DMS153 (cell line): ENCODE measurements at places on chromosomes 5 and 9.

DNA sequence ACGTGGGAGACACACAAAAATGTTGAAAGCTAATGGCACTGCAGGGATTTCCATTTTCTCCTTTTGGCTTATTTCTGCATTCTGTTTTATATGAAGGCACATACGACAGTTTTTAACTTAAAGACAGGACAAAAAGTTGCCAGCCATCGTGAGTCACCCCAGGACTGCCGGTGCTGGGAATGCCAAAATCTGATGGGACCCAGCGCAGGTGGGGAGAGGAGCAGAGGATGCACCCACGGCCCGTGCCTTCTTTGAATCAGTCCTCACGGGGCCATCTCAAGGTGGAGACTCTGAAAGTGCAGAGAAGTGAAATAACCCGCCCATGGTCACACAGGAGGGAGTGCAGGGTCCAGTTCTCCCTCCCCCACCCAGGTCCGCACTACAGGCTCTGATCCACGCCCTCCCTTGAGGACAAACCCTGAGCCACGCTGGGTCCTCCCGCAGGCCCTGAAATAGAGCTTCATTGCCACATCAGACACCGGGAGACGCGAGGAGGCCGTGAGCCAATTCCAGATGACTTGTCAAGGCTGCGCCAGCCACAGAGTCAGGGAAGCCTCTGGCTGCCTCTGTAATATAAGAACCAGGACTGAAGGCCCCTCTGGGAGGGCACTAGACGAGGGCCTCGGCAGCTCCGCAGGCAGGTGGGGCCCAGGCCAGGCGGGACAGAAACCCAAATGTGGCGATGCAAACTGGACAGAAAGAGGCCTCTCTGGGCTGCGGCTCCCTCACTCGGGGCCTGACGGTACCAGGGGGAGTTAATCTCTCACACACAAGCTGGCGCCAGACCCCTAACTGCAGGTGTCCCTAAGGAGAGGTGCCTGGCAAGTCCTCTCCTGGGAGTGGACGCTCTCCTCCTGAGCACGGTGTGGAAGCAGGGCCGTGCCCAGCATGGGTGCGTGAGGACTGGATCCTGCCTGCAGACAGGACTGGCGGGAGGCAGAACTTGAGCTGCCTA is 22.9 kb downstream of the ADAMTS2 start:
- DNase-seq, result no peak

DNA sequence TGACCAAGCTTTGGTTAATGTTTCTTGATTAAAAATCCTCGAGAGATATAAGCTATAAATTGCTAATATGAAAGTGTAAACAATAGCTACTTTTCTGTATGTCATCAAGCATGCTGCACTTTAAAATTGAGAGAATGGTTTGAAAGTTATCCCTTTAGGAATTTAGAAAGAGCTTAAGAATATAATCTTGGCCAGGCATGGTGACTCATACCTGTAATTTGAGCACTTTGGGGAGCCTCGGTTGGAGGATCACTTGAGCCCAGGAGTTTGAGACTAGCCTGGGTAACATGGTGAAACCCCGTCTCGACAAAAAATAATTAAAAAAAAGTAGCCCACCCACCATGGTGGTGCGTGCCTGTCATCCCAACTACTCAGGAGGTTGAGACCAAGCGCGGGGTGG is 12.2 kb upstream of the MROH2B start:
- DNase-seq, result no peak

GRCh38 chr5:159971514-159971913 is 37.4 kb upstream of the TTC1 start:
- DNase-seq, result no peak

- DNase-seq, result no peak
Measured at GRCh38 chr5:132267931-132268768, 10.7 kb downstream of the PDLIM4 start.

- no peak for DNase-seq
Measured at GRCh38 chr5:73158313-73158712, 14.7 kb upstream of the TMEM174 start.

GRCh38 chr9:27732494-27732893 is 159.2 kb upstream of the C9orf72 start:
- no peak for DNase-seq

GRCh38 chr5:178234750-178235587 is 2.4 kb upstream of the PHYKPL start:
- no peak for DNase-seq

DNA sequence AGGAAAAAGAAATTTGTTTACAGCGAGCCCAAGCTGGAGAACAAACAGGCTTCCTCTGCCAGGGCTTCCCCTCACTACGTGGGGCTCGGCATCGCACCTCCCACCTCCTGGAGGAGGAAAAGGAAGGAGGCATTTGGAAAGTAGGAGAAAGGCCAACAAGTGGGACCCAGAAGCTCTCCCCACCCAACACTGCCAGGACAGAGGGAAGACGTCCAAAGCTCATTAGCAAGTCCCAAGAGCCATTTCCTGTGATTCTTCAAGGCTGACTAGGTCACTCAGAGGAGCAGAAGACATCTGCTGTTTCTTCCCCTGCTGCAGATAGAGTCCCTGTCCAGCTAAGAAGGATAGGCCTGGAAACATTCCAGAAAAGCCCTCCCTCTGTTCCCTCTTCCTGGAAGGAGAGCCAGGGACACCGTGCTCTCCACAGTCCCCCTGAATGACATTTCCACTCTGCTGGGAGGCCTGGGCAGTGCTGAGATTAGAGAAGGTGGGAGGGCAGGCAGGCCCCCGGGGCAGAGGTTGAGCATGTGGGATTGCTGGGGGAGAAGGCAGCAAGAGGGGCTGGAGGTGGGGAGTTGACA is 57.0 kb upstream of the NEURL1B start:
- no peak for DNase-seq

DNA sequence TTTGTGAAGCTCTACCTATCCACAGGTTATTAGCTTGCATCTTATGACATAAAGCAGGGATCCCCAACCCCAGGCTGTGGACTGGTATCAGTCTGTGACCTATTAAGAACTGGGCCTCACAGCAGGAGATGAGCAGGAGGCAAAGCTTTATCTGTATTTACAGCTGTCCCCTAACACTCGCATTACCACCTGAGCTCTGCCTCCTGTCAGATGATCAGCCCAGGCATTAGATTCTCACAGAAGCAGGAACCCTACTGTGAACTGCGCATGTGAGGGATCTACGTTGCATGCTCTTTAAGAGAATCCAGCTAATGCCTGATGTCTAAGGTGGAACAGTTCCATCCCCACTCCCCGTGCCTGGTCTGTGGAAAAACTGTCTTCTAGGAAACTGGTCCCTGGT is 19.7 kb downstream of the FBXW11 start:
- DNase-seq, result no peak

- DNase-seq, result no peak
Measured at GRCh38 chr9:70006306-70006705, 37.3 kb upstream of the MAMDC2 start.

- DNase-seq, result no peak
Measured at GRCh38 chr5:145362266-145362665, 472.9 kb downstream of the PRELID2 start.

GRCh38 chr9:35758475-35759050 is 4.5 kb upstream of the MSMP start:
- no peak for DNase-seq

- DNase-seq, result no peak
Measured at GRCh38 chr5:1171340-1171941, 30.0 kb upstream of the SLC6A19 start.

- DNase-seq, result no peak
Measured at GRCh38 chr5:150160448-150161081, 4.9 kb upstream of the PDGFRB start.
